Dermis microvascular lymphatic vessel endothelial cell (primary cell): ENCODE measurements at places on chromosomes 3 and 15.
A peak's percentile ranks its signal among the peaks of the same experiment; 100 is the strongest.

- DNase-seq = peak; percentile 34
Observed at GRCh38 chr3:111906656-111907055, 47.6 kb downstream of the PHLDB2 start.

DNA sequence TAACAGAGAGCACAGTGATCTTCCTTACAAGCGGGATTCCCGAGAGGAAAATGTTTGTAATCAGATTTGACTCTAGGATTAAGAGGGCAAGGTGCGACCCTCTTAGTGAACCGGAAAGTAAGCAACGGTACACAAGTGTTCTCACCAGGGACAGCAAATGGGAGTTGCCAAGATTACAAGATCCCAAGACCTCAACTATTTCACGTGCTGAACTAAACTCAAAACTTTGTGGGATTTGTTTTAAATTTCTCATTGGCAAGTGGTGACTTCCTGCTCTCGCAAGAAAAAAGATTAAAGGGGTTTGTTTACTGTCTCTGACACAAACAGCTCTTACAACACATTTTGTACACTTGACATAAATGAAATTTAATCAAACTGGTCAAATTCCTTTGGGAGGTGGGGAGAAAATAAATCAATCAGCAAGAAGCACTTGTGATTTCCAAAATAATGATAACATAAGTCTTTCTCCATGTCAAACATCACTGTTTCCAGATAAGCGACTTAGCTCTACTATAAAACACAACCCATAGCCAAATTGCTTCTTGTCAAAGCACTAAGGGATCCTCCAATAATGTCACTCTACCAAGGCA lies 2.2 kb upstream of the PGPEP1L start:
- DNase-seq = no peak

GRCh38 chr15:83323296-83323711 lies 38.8 kb upstream of the BNC1 start:
- DNase-seq = no peak

DNA sequence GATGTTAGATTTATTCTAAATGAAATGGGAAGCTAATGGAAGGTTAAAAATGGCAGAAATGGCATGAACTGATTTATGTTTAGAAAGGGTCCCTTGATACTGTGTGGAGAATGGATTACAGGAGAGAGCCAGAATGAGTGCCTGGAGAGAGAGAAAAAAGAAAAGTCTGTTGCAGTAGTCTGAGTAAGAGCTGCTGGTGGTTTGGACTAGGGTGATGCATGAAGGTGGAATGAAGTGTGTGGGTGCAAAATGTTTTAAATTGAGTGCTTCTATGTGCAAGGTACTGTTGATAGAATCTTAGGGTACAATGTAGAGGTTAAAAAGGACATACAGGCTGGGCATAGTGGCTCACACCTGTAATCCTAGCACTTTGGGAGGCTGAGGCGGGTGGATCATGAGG lies 11.4 kb upstream of the MGA start:
- no peak for DNase-seq

- DNase-seq = no peak
Observed at GRCh38 chr3:55523471-55523870, 36.4 kb upstream of the WNT5A start.

DNA sequence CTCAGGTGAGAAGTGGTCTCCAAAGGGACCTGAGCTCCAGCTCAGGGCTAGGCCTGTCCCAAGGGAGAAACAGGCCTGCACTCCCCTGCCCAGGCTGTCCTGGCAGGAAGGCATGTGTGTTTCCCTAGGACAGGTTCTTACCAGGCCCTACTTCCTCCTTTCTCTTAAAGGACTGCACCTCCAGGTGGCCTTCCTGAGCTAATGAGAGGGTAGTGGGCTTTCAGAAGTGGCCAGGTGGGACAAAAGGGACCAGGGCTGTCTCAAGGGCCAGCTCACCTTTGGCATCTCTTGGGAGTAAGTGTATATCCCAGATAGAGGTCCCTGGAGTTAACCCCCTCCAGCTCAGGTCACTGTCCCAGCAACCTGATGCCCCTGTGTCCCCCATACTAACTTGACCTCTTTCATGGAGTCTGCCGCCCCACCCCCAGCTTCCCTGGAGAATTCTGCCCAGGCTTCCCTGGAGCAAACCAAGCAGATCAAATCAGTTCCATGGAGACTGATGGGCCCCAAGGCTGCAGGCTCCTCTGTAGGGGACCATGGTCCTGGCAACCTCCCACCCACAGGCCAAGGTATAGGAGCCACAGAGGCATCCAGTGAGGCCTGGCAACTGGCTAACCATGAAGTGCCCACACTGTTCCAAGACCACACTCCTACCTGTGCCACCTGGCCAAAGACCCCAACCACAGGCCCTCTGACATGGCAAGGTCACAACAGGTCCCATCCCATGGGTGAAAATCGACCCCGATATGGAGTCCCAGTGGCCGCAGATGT lies 67.6 kb downstream of the ZNF445 start:
- no peak for DNase-seq
